Mammary microvascular endothelial cell (primary cell): ENCODE measurements at places on chromosomes 5 and 9. TPM values are rescaled to one million over a fixed set of nuclear protein-coding genes. Genes with fewer than 3 reads are reported as not detected.

AGXT2 gene
- total RNA-seq, result not detected in 2 replicates

ST8SIA4 gene
- 2.1 and 2.6 TPM in 2 replicates for total RNA-seq

GABRA1 gene
- total RNA-seq, result not detected in 2 replicates

ITK gene
- total RNA-seq, result not detected in 2 replicates

RAPGEF1 gene
- 66.6 and 81.0 TPM in 2 replicates for total RNA-seq

ANKRD18A gene
- not detected in 2 replicates for total RNA-seq

PCSK1 gene
- total RNA-seq, result 2.8 and 2.9 TPM in 2 replicates

WDR5 gene
- 28.7 and 30.4 TPM in 2 replicates for total RNA-seq

PDLIM4 gene
- total RNA-seq, result 40.4 and 45.8 TPM in 2 replicates

BSPRY gene
- not detected in 2 replicates for total RNA-seq

IFNW1 gene
- not detected in 2 replicates for total RNA-seq

ZFR gene
- 49.1 and 50.6 TPM in 2 replicates for total RNA-seq

SAXO1 gene
- total RNA-seq, result not detected in 2 replicates

ZBED3 gene
- 1.5 and 4.7 TPM in 2 replicates for total RNA-seq

CNTLN gene
- total RNA-seq, result 5.9 and 6.4 TPM in 2 replicates

SLC35D2 gene
- 26.3 and 28.9 TPM in 2 replicates for total RNA-seq

EPB41L4B gene
- 0.13 and 0.39 TPM in 2 replicates for total RNA-seq

PITX1 gene
- not detected in 2 replicates for total RNA-seq

TMC1 gene
- 0.13 TPM in 1 of 2 replicates, not detected in the other for total RNA-seq

B4GALT1 gene
- 30.3 and 36.7 TPM in 2 replicates for total RNA-seq

KYAT1 gene
- total RNA-seq, result 6.4 and 8.2 TPM in 2 replicates

FIBCD1 gene
- not detected in 2 replicates for total RNA-seq

FAM221B gene
- total RNA-seq, result not detected in 2 replicates

PCDHGA9 gene
- total RNA-seq, result 1.2 and 1.8 TPM in 2 replicates

NCS1 gene
- 24.8 and 27.8 TPM in 2 replicates for total RNA-seq

PLCXD3 gene
- 0.10 and 0.27 TPM in 2 replicates for total RNA-seq

NEUROG1 gene
- not detected in 2 replicates for total RNA-seq

PBX3 gene
- total RNA-seq, result 14.1 and 19.5 TPM in 2 replicates

PCDHGA1 gene
- total RNA-seq, result 0.20 and 0.59 TPM in 2 replicates

PCDHB8 gene
- 0.25 TPM in 1 of 2 replicates, not detected in the other for total RNA-seq

COL27A1 gene
- 4.7 and 5.5 TPM in 2 replicates for total RNA-seq

SYK gene
- total RNA-seq, result not detected in 2 replicates

TGFBI gene
- total RNA-seq, result 36.1 and 39.9 TPM in 2 replicates
